ENCODE measurements at places on chromosomes 2 and 18.

- peak; percentile 14 for DNase-seq
These were observed 16.2 kb downstream of the SS18 start for GRCh38 chr18:26074246-26074645.

- DNase-seq: no peak
These were observed 96.4 kb downstream of the DHRS9 start for GRCh38 chr2:169165791-169166190.

- no peak for DNase-seq
These were observed 65.1 kb upstream of the AQP4 start for GRCh38 chr18:26930630-26931029.

DNA sequence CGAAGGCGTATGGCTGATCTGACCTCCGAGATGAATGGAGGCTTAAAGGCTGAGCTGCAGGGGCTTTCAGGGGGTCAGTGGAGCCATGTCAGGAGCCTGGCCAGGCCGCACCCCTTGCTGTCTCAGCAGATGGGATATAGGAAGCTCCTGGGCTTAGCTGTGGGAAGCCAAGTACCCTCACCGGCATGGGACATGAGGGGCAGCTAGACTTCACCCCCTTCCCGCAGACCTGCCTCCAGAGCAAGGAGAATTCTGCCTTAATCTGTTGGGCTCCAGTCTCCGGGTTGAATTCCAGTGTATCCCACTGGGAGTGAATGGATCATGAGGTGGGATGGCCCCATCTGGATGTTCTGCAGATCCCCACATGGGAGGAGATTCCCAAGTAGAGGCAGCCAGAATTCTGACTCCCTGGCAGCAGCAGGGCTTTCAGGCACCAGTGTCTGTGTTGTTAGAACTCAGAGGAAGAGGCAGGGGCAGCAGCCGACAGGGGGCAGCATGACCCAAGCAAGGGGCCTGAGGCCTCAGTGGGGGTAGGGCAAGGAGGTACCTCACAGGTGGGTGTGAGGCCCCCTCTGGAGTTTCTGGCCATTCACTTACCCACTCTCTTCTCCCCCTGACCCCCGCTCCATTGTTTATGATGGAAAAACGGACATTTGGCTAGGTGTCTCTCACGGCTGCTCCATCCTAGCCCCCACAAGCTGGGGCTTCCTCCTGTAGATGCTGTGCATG is 19.1 kb downstream of the CAPG start:
- peak; percentile 65 for DNase-seq

- peak; percentile 14 for DNase-seq
These were observed 11.8 kb upstream of the CBLN2 start for GRCh38 chr18:72555968-72556367.

DNA sequence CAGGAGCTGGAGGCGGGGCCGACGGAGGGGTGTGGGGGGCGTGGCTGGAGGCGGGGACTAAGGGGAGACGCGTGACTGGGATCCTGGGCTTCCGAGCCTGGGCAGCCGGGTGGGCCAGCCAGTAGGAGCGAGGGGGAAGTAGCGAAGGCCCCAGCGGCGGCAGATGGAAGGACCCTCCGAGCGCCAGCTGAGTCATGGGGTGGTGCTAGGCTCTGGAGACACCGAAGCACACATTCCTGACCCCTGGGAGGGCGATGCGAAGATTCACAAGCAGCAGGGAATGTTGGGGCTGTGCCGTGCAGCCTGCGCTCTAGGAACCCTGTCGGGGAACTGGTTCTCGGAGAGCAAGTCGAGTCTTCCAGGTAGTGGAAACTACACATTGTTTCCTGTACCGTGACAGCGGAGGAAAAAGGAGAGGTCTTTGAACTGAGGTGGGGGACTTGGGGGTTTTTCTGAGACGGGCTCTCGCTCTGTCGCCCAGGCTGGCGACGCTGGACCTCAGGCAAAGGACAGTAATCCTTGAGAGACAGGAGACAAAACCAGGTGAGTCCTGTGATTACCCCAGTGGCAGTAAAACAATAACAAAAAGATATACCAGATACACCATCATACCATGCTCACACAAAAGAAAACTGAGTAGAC is 650 bp upstream of the AFG3L2 start:
- DNase-seq: no peak

- no peak for DNase-seq
These were observed 5.4 kb upstream of the SALL3 start for GRCh38 chr18:78974115-78974761.

DNA sequence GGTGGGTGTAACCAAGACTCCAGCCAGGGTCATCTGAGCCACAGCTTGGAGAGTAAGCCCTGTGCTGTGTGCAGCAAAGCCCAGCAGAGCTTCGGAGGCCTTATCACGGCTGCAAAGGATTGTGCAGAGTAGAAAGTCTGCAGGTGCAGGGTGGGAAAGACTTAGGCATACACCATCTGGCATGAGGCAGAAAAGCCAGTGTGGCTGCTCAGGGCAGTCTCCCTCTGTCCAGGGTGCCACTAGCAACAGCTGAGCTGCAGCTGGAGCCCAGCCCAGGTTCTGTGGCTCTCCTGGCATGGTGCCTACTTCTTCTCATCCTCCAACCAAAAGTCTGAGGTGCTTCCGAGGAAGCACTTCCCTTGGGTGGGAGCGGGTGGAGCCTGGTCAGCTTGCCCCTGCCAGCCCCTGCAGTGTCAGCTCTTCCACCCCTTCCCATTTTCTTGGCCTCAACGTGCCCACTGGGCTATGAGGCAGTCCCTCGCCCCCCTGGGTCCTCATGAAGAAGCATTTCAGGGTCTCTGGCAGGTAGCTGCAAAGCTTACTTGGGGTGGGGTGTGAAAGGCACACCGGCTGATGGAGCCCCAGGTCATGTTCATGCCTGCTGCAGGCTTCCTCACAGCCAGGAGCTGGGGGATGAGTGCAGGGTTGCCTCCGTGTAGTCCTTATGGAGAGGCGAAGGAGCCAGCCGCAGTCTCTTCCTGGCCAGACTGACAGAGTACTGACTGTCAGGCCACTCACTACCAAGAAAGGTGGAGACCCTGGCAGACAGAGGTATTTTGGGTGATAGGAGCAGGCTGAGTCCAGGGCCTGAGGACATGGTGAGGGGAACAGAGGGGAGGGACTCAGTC is 4.8 kb downstream of the AMER3 start:
- DNase-seq: no peak

DNA sequence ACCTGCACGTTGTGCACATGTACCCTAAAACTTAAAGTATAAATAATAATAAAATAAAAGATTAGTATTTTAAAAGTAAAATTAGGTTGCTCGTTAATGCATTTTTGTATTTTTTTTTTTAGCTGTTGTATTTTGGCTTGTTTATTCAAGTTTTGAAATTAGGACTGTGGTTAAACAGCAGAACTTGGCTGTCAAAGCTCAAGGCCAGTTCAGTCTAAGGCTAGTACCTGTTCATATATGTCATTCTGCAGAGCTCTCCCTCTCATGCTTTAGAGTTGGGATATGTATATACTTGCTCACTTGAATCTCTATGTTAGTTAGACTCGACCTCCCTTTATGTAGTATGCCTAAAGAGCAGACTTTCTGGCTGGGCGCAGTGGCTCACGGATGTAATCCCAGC is 32.7 kb downstream of the MOB4 start:
- no peak for DNase-seq

DNA sequence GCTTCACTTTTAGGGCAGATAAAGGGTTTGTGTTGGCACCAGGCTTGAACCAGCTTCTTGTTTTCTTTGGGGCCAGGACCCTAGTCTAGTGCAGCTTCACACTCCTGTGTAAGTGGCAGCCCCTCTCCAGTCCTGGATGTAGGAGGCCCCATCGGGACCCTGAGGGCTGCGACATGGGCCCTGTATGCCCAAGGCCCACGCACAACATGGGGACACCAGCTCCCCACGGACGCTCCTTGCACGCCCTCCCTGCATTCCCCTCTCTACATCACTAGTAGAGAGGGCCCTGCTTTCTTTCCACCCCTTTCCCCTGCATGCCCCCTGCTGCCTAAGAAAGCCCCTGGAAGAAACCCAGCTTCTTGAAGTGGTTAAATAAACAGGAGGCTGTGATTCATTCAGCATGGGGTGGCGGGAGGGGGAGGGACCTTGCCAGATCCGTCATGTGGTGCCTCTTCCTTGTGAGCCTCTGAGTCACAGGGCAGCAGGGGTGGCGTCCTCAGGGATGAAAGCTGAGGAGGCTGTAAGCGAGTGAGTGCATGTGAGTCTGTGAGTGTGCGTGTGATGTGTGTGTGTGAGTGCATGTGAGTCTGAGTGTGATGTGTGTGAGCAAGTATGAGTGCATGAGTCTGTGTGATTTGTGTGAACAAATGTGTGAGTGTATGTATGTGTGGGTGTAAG is 42.5 kb downstream of the COPS8 start:
- peak; percentile 78 for DNase-seq

- DNase-seq: no peak
These were observed 59.6 kb upstream of the TMEM163 start for GRCh38 chr2:134778372-134778771.

DNA sequence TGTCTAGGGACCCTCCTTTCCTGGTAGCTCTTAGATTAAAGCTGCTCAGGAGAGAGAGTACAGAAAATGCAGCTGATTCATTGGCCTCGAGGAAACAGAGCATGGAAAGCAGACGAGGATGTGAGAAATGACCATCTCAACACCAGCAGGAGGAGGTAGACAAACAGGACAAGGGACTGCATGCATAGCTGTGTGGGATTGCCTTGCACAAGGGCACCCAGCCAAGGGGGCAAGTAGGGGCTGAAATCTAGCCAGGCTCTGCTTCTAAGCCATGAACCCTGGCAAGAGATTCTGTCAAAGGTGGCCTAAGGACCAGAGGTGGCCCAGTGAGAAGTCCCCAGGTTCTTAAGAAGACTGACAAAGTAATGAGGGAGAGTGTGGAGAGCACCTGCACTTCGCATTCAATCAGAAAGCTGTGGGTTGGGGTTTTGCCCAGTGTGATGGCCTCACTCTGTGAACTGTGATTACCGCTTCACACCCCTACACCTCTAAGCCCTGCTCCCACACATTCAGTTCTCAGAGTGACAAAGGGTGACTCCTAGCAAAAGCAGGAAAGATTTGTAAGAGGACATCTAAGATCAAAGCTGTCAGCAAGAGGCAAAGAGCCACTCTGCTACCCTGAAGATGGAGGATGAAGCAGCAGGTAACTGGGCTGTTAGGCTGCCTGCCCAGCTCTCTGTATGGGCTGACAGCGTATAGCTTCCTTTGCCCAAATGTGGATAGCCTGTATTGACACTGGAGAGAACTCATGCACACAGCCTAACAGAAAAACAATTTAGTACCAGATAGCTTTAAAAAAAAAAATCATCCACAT is 151.3 kb upstream of the PELI1 start:
- no peak for DNase-seq

DNA sequence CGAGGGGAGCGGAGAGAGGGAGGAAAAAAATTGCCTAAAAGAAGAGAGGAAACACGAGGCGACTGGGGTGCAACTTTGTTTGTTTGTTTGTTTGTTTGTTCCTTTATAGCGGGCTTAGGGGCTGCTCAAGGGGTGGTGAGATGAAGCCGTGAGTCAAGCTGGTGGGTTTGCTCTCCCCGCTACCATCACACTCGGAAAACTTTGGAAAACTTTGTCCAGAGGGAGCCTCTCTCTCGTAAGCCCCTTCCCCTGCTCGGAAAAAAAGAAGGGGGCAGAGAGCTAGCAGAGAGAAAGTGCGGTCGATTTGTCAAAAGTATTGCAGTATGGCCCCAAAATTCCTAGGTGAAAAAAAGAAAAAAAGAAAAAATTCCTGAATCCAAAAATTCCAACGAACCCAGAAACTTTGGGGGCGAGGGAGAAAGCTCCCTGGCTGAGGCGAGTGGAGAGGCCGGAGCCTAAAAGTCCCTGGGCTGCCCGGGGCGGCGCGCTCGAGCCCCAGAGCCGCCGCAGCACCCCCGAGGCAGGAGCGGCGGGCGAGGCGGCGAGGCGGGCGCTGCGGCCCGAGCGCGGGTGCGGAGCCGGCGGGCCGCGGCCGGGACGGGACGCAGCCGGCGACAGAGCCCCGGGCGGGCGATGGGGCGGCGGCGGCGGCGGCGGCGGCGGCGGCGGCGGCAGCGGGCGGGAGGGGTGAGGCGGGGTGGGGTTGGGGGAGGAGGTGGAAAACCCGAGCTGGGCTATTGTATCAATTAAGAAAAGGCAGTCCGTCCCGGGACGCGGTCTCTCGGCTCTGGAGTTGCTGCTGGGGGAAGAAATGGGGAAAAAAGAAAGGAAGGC is 558 bp upstream of the CYP26B1 start:
- DNase-seq: no peak

- DNase-seq: no peak
These were observed 2.4 kb upstream of the AAK1 start for GRCh38 chr2:69645921-69646320.

DNA sequence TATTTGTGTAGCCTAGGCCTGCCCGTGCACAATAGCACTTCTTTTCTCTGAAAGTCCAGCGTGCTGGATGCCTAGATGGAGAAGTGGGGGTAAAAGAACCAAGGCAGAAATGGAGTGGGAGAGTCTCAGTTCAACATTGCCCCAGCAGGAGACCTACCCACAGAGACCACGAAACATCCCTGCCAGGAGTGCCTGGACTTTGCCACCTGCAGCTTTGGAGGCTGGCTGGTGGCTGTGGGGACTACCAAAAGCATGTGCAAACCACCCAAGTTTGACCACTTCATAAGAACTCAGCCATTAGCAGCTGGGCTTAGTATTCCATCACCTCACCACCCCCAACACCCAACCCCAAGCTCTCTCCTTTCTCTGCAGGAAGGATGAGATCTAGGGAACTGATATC is 416.9 kb upstream of the ID2 start:
- DNase-seq: no peak

DNA sequence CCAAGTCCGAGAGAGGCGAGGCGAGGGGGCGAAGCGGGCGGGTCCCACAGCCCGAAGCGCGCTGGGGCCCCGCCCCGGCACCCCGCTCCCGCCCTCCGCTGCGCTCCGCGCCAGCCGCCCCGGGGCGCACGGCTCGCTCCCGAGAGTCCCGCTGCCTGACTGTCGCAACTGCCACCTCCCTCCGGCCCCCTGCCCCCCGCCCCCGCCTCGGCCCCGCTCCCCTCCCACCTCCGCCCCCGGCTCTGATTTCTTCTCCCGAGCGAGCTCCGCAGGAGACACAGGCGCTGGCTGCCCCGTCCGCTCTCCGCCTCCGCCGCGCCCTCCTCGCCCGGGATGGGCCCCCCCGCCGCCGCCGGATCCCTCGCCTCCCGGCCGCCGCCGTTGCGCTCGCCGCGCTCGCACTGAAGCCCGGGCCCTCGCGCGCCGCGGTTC is at the start of gene WNT6:
Gene WNT6, plus strand, starts transcription at position 250 of the 432 bp plus-strand sequence. CDS start 233 bp downstream, outside the sequence.
- no peak for DNase-seq

DNA sequence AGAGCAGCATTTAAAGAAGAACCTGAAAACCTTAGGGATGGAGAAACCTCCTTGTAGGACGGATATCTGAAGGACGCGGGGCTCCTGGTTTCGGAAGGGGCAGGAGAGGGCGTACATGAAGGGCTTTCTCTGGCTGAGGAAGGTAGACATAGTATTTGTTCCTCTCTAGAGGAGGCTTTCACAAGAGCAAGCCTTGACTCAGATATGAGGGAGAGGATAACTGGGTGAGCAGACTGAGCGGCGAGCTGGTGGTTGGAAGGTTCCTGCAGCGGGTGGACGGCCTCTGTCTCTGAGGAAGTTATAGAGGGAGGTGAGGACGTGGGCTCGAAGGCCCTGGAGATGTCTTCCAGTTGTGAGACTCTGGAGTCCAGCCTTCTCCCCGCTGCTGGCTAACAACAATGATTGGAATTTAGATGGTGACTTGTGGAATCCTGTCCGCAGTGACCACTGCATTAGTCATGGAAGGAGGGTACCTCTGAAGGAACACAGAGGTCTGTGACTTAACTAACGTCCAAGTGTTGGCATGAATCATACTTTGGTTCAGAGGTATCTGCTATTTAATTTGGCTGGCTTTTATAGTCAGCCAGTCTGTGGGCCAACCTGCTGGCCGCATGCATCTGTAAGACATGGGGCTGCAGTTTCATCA is 80.9 kb downstream of the ASAP2 start:
- DNase-seq: peak; percentile 29

GRCh38 chr2:95329401-95329800 is 32.3 kb downstream of the KCNIP3 start:
- DNase-seq: no peak

GRCh38 chr2:23574919-23575654 is 190.1 kb downstream of the KLHL29 start:
- no peak for DNase-seq
